ENCODE measurements at places on chromosomes 1 and 21.

DNA sequence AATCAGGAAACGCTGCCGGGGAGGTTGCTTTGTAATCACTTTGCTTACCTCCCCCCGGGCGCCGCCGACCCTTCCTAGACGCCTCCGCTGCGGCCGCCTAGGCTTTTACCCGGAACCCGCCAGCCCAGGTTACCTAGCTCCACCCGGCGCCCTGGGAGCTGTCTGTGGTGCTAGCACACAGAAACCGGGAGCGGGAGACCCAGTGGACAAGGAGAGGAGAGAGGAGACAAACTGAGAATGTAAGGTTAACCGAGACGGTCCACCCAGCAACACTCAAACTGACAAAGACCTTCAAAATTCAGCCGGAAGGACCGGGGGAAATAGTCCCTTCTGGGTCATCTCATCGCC is 9.8 kb downstream of the BARHL2 start:
- peak; percentile 78 for DNase-seq

- DNase-seq = no peak
Measured at GRCh38 chr1:1752190-1752589, 26.1 kb downstream of the NADK start.

- no peak for DNase-seq
Measured at GRCh38 chr1:35171579-35171978, 21.4 kb downstream of the SFPQ start.

DNA sequence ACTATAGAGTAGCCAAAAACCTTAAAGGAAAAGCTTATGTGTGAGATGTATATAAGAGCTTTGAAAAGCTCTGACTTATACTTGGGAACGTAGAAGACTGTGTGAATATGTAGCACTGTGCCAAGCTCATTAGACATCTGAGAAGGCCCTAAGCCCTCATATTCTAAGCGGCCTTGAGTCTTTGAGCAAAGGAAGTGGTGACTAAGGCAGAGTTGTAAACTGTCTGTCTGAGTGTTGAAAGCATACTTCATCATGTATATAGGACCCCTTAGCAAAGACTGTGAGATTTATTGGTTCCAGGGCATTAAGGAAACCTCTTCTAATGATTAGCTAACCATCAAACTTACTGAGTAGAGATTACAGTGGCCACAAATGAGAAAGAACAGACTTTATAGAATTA is 153.3 kb upstream of the LYPLAL1 start:
- no peak for DNase-seq

GRCh38 chr1:7006996-7007871 is 222.0 kb downstream of the CAMTA1 start:
- DNase-seq = peak; percentile 52

- DNase-seq = no peak
Measured at GRCh38 chr21:25458484-25458883, 148.8 kb downstream of the MRPL39 start.

DNA sequence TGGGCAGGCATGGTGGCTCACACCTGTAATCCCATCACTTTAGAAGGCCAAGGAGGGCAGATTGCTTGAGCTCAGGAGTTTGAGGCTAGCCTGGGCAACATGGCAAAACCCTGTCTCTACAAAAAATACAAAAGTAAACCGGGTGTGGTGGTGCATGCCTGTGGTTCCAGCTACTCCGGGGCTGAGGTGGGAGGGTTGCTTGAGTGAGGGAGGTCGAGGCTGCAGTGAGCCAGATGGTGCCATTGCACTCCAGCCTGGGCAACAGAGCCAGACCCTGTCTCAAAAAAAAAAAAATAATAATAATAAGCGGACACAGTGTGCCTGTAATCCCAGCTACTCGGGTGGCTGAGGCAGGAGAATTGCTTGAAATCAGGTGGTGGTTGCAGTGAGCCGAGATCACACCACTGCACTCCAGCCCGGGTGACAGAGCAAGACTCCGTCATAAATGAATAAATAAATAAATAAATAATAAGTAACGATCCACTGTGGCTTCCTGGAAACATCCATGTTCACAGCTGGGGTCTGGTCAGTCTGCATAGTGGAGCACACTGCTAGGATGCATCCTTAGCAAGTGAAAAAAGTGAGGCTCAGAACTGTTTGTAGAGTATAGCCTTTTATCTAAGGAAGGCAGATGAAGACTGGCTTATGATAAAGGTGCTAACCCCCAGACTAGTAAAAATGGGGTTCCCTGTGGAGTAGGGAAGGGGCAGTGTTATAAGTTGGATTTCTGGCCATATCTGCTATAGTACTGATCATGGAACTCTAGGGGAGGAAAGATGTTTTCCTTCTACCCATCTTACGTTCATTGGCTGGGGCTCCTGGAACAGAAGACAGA is 15.7 kb downstream of the PKNOX1 start:
- no peak for DNase-seq

- DNase-seq = no peak
Measured at GRCh38 chr1:232557096-232557495, 72.8 kb downstream of the SIPA1L2 start.

DNA sequence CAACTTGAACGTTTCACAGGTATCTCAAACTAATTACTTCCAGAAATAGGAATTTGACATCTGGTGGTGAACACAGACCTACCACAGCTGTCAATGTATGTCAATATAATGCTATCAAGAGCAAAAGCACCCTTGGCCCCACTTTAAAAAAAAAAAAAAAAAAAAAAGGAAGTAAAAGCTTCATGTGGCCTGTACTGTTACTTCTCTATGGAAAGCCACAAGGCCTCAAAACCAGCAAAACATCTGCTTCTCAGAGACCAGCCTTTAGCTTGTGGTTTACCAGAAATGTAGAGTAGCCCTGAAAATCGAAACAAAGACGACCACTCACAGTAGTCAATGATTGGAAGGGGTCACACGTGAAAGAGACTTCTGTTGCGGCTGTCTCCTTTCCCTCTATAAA is 109.6 kb downstream of the SLC45A1 start:
- no peak for DNase-seq

DNA sequence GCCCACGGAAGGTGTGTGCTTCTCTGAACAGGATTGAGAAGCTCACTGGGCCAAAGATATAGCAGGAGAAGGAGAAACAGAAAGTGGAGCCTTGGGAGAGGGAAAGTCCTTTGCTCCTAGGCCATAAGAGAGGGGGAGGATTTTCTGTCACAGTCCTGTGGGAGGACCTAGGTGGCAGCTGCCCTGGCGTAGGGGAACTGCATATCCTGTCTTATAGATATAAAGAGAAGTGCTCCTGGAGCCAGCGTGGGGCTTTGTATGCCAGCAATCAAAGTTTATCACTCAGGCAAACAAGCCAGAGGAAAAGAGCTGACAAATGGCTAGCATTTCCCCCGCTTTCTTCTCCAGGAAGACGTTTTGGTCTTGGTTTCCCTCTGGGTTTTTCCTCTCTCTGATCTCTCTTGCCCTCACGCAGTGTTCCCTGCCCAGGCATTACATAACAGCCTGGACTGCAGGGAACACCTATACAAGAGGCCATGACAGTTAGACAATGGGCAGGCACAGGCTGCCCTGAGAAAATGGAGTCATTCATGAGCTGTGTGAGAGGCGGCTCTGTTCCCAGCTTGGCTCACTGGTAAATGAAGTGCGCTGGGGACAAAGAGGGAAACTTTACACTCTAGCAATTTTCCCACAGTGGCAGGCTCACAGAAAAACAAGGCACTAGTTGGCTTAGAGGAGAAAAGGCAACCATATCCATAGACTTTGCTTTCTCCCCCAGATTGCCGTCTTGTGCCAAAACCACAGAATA is 52.5 kb upstream of the ZNF648 start:
- DNase-seq = no peak
